Stimulated activated CD4-positive, alpha-beta T cell treated with anti-CD3 and anti-CD28 coated beads, Interleukin-1b, Interleukin-23, amount 100 ng/mL, for 1 hour (primary cell): ENCODE measurements at places on chromosomes 11 and 22.

GRCh38 chr22:26552466-26552865 lies 37.5 kb downstream of the TPST2 start:
- no peak for DNase-seq

GRCh38 chr11:102643941-102644340 lies 18.8 kb upstream of the MMP20 start:
- DNase-seq, result no peak

DNA sequence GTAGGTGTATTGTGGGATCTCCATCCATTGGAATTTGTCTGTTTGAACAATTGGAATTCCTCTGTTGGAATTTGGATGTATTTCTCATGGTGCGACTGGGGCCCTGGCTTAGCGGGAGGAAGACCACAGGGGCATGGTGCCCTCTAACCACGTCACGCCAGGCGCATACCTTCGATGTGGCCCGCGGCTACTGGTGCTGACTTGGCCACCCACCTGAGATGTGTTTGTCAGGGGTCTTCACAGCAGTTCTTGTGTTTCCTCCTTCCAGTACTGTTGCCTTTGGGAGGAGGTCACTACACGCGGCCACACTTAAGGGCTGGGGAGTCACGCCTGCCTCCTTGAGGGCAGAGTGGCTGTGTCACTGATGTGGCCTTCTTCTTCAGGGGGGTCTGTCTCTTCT lies 36.6 kb upstream of the GRAMD4 start:
- no peak for DNase-seq

GRCh38 chr11:290621-291231 lies 1.8 kb downstream of the PGGHG start:
- DNase-seq, result no peak

- DNase-seq, result no peak
Observed at GRCh38 chr11:125162743-125163142, 1.8 kb upstream of the PKNOX2 start.

DNA sequence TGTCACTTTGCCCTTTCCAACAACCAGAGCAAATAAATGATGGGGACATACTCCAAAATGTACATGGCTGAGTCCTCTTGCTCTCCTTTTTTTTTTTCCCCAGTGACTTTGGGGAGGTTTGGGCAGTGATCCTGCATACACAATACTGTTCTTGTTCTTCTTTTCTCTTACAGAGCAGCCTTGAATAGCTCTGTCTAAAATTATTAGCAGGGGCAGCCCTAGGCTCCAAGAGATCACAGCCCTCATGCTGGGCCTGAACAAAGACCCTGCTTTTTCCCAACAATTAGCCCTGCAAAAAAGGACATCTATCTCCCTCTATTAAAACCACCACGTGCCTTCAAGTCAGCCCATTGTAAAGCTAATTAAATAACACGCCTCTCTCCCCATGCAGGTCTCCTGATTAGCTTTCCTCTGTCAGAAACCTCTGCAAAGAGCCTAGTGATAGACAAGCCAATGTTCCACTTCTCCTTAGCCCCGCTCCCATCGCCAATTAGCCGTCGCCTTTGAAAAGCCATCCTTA lies 54.7 kb downstream of the ETS1 start:
- no peak for DNase-seq

DNA sequence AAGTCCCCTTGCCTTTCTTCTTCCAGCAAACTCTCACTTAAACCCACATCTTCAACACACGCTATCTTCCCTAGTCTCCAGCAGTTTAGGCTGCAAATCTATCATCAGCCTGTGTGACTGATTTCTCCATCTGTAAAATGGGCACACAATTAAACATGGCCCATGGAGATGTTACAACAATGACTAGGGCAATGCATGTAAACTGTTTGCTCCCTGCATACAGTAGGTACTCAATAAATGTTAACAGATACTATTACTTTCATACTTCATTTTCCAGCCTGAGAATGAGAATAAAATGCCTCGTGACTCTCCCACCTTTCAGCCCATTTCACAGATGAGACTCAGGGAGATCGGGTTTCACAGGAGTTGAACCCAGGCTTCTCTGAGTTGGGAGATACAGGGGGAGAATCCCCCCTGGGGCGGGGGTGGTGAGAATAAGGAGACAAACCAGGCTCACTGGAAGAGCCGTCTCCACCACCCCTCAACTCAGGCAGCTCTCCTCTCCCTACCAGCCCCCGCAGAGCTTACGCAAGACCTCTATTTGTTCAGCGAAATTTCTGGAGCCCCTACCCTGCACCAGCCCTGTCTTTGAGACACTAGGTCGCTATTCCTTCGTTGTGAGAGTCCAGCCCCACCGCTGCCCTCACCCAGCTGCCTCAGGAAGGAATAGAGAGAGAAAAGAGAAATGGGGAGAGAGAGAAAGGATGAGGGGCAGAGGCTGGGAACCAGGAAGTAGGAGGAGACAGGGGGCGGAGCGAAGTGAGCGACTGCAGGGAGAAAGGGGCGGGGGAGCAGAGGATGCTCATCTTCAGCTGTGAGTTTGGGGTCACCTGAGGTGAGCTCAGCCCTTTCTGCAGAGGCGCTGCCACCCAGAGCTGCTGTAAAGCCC lies 42.1 kb upstream of the KLHL35 start:
- peak; percentile 17 for DNase-seq

DNA sequence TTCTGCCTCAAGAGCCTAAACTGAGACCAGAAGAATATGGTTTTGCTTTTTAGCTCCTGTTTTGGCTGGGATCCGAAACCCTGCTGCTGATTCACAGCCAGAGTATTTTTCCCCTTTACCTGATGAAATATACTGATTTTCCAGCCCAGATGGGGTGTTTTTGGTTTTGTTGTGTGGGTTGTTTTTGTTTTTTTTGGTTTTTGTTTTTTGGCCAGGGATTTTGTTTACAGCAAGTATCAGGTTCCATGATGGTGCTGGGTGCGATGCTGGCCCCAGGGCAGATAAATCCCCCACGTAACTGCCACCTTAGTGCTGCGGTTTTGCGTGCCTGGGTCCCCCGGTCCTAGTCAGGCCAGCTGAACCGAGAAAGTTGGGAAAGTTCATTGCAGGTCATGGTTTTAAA lies 103.7 kb downstream of the ZBTB16 start:
- no peak for DNase-seq

- DNase-seq, result no peak
Observed at GRCh38 chr11:122851366-122851966, 13.2 kb downstream of the CRTAM start.

- no peak for DNase-seq
Observed at GRCh38 chr11:65700399-65700798, 11.7 kb upstream of the KAT5 start.

GRCh38 chr11:114392735-114393667 lies 7.3 kb downstream of the C11orf71 start:
- DNase-seq, result no peak

GRCh38 chr22:44398856-44399837 lies 86.4 kb upstream of the SHISAL1 start:
- no peak for DNase-seq

- no peak for DNase-seq
Observed at GRCh38 chr11:21396342-21397008, 727.1 kb downstream of the NELL1 start.

DNA sequence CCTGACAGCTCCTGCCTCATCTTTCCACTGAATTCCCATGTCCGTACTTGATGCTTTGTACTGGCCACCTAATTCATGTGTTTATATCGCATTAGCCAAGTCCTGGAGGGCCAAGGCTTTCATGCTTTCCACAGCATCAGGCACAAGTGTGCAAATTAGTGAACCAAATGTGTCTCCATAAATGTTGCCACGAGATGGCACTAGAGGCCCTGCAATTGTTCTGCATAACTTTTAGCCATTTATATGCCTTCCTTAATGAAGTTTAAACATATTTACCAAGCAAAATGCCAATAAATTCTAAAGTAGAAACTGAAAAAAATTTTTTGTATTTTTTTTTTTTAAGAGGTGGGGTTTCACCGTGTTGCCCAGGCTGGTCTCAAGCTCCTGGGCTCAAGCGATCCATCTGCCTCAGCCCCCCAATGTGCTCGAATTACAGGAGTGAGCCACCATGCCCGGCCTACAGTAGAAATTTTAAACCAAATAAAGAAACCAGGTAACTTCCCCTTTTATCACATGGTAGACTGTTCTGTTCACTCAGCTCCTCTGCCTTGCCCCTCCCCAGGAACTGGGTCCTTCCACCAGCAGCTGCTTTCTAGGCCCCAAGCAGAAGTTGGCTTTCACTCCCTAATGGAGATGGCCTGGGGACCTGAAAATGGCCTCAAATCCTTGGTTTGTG lies 20.8 kb upstream of the IL18BP start:
- DNase-seq, result peak; percentile 15

DNA sequence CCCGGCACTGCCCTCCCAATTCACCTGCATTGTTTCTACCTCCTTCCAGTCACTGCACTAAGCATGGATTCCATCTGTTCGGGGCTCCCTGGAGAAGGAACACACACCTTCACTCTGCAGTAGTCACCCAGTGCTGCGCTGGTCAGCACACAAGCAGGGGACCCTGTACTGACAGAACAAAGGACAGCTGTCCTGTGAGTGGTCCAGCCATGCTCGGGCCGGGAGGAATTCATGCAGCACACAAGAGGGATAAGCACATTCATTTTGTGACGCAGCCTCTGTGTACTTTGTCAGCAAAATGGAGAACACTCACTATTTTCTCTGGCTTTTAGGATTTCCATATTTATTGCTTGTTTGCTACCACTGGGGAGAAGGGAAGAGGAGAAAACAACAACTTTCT lies 167.3 kb downstream of the NTM start:
- DNase-seq, result no peak

DNA sequence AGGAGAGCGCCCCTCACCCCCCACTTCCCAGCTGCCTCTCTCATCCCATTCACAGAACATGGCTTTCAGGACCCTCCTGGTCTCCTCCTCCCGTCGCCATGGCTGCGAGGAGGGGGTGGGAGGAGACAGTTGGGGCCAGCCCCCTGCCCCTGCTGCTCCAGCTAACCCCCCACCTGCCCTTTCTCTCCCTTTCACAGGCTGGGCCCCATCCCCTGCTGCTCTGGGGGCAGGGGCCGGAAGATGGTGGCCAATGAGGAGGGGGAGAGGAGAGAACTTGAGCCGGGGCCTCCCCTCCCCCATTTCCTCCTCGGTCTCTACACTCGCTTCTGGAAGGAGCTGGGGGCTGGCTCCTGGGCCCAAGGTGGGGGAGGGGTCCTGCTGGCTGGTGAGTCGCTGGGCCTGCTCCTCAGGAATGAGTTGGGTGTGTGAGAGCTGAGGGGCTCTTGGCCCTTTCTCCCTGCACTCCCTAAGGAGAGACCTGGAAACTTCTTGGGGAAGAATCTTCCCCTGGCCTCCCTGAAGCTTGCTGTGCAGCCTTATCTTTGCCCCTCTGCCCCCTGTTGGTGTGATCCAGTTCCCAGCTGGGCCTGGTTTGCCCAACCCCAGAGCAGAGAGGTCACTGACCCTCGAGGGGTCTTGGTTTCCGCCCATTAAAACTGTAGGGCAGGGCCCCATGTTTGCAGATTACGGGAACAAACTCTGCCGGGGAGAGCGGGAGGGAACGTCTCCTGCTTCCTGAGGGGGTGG lies 10.2 kb downstream of the YPEL4 start:
- DNase-seq, result no peak

DNA sequence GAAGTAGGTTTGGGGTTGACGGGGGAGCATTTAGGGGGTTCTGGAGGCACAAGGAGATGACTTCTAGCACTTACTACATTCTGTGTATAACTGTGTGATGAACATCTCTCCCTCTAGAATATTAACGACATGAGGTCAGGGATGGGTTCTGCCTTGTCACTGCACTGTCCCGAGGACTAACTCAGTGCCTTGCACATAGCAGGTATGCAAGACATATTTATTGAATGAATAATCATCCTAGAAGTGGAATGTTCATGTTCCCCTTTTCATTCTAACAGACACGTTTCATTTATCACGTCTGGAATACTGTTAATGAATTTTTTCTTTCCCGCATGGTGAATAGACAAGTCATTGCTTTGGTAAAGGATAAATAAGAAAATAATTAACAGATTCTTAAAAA lies 12.6 kb downstream of the SYT13 start:
- no peak for DNase-seq

DNA sequence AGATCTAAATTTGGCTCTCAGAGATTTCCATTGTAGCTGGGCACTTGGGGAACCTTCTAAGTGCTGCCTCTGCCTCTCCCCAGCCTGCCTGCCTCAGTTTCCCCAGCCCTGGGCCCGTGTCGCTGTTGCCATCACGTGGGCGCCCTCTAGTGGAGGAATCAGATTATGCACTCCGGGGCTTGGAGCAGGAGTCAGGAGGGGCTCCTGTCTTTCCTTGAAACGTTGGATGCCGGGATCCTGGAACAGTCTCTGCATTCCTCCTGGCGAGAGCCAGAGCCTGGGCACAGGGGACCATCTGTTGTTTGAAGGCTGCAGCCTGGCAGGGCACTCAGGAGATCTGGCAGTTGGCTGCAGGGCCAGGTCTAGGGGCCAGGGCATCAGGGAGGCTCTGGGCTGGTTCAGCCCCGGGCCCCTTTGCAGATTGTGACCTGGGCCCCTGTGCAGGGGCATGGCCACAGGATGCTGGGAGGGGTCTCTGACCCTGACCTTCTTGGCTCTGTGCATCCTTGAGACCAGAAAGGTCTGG lies 71.6 kb downstream of the LRP5 start:
- peak; percentile 29 for DNase-seq

DNA sequence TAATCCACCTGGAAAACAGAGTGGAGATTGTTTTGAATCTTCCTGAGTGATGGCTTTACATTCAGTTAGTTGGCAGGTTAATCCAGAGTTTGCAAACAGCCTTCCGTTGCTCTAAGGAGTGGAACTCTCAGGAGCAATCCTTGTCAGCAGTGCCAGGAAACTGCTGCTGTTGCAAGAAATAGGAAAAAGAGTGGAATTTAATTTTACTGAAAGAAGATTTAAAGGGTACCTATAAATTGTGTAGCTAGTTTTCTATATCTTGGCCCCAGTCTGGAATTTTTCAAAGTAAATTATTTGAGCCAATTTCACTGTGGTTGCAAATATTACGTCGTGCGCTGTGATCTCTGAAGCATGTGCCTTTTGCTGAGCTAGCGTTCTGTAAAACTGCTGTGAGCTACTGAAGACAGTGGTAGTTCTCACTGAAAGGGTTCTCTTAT lies 55.5 kb upstream of the SLC5A12 start:
- DNase-seq, result no peak

DNA sequence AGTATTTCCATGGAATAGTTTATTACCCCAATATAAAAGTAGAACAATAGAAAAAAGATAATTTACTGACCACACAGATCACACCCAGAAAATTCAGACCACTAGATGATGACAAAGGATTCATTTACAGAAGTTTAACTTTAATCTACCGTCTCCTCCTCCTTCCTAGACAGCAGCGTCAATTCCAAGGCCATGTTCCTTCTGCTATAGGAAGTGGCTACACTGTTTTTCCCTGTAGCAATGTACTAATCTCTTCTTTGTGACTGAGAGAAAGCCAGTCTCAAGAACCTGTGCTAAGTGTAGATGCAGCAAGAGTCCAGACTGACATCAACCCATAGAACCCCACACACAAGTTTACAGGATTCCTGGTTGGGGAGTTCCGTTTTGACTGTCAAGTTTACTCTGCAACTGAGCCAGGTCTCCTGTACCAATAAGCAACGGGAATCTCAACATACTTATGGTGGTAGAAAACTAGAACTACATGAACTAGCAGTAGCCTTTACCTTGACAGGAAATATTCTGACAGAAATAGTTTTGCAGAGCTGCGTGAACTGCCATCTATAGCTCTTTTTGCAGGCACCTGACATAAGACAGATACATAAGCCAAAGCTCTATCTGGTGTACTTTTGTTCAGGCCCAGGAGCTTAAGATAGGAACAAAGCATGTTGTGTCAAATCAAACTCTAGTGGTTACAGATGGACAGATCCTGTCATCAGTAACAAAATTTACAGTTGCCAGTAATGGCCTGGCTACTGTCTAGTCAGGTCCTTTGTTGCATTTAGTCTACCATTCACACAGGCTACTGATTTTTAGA lies 42.9 kb downstream of the MRTFA start:
- DNase-seq, result no peak
